ENCODE measurements at places on chromosomes 2 and 18.

GRCh38 chr2:236888794-236889780 lies 196.6 kb upstream of the COPS8 start:
- DNase-seq, result no peak

DNA sequence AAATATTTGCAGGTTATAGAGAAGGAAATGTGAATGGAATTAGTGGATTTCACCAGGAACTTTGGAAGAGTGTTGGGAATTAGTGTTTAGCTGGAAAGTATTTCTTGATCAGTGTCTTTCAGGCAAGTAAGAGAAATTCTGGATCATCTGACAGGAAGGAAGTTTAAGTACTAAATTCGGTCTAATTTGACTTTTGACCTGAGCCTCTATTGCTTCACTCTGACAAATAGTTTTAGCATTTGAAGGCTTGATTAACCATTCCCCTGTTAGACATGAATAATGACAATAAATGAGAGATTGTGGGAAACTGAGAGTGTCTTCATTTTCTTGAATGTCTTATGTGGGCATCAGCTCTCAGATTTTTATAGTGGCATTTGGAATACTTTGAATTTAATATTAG lies 16.0 kb downstream of the CCNT2 start:
- DNase-seq, result no peak

GRCh38 chr2:23655934-23656596 lies 270.9 kb downstream of the ATAD2B start:
- DNase-seq, result no peak

DNA sequence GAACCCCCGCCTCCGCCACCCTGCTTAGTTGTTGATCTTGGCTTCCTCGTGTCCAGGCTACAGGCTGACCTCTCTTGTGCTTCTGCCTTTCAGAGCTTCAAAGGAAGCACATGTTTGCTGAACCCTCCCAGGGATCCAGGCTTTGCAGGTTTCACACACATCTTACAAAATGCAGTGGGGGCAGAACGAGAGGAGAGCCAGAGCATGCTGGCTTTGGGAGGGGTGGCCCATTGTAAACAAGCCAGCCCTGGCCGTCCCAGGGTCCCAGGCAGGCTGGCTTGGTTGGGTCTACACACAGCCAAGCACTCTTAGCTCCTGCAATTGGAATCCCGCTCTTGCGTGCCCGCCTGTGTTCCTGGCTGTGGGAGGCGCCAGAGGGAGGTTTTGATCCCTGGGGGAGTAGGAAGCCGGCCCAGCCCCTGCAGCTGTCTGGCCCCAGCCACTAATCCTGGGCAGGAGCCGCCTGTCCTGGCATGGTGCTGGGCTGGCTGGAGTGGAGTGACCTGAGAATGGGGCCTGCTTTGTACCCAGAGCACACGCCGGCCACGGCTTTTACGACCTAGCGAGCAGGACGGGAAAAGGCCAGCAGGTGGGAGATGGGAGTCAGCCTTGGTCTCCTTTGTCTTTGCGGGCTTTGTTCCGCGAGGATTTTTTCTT lies 53.9 kb downstream of the SH3BP4 start:
- DNase-seq, result peak; percentile 16

DNA sequence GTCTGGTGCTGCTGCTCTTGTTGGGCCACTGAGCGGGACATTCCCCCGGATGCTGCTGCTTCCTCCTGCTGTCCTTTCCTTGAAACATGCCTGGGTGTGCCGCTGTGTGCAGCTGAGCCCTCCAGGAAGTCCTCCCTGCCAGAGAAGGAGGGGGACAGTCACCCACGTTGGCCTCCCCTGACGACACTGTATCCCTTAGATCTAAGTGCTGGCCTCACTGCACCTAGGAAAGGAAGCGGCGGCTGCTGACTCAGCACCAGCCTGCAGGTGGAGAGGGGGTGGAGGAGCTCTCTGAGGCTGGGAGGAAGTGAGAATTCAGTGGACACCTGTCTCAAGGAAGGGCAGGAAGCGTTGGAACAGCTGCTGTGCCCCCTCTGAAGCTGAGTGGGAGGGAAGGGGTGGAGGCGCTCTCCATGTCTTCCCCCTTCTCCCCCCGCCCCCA lies 239.8 kb downstream of the HAUS1 start:
- DNase-seq, result no peak

DNA sequence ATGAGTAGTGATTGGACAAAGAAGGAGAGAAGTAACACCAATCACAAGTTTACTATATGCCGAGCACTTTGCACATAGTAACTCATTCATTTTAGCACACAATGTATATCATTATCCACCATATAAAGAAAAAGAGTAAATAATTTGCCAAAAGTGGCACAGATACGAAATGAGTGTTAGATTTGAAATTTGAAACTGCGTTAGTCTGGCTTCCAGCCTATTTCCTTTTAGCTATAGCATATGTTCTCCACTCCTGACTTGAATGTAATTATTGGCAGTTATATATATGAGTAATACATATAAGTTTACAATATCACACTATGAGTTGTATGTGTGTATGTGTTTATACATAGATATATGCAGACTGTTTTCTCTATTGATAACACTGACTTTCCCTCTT lies 98.6 kb downstream of the NOL4 start:
- DNase-seq, result no peak

- peak; percentile 6 for DNase-seq
Observed at GRCh38 chr2:241617431-241618154, 19.4 kb downstream of the THAP4 start.

- DNase-seq, result no peak
Observed at GRCh38 chr2:16120591-16121180, 180.3 kb downstream of the MYCN start.

- DNase-seq, result no peak
Observed at GRCh38 chr2:238711346-238711745, 136.5 kb upstream of the TWIST2 start.

- DNase-seq, result no peak
Observed at GRCh38 chr2:219687882-219688559, 60.6 kb downstream of the SLC4A3 start.

Measured in NCI-H1092 treated with DMSO at 0.1 percent for 48 hours (cell line).